ENCODE measurements at places on chromosomes 6 and 20.

DNA sequence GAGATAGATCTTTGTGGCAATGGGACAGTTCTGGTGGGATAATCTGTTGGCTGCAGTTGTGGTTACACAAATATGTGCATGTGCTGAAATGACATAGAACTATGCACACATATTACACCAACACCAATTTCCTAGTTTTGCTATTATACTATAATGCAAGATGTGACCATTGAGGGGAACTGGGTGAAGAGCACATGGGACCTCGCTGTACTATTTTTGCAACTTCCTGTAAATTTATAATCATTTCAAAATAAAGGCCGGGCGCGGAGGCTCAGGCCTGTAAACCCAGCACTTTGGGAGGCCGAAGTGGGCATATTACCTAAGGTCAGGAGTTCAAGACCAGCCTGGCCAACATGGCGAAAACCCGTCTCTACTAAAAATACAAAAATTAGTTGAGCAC, 8.7 kb downstream of the ARMC12 start:
- no peak for DNase-seq

- peak; percentile 47 for DNase-seq
These were observed 328.5 kb upstream of the PRDM1 start for GRCh38 chr6:105757512-105758200.

- DNase-seq = no peak
These were observed 4.1 kb downstream of the GUCA1B start for GRCh38 chr6:42190554-42191183.

GRCh38 chr6:134080171-134080795, 27.9 kb upstream of the SLC2A12 start:
- no peak for DNase-seq

- DNase-seq = no peak
These were observed 20.1 kb upstream of the CHMP4B start for GRCh38 chr20:33791021-33791420.

- DNase-seq = no peak
These were observed 4.1 kb downstream of the CTSZ start for GRCh38 chr20:59002874-59003399.

GRCh38 chr6:111667931-111668330, 62.3 kb upstream of the TRAF3IP2 start:
- no peak for DNase-seq

- no peak for DNase-seq
These were observed 17.1 kb upstream of the ULBP3 start for GRCh38 chr6:150086026-150086425.

- no peak for DNase-seq
These were observed 12.3 kb downstream of the NRN1 start for GRCh38 chr6:5994234-5994998.
